ENCODE measurements at places on chromosomes 11 and 22.
A peak's percentile ranks its signal among the peaks of the same experiment; 100 is the strongest.

- no peak for DNase-seq
Observed at GRCh38 chr11:17605651-17606122, 58.6 kb downstream of the OTOG start.

- peak; percentile 11 for DNase-seq
Observed at GRCh38 chr22:38824585-38824984, 19.2 kb downstream of the NPTXR start.

GRCh38 chr11:74744277-74744676 lies 4.4 kb upstream of the RNF169 start:
- DNase-seq: no peak

- no peak for DNase-seq
Observed at GRCh38 chr11:115751243-115752015, 247.2 kb upstream of the CADM1 start.

- DNase-seq: no peak
Observed at GRCh38 chr11:4063348-4063747, 31.3 kb upstream of the RRM1 start.

GRCh38 chr11:95119361-95120060 lies 29.9 kb downstream of the ENDOD1 start:
- DNase-seq: no peak

- DNase-seq: no peak
Observed at GRCh38 chr22:43466710-43467109, 54.9 kb downstream of the MPPED1 start.

GRCh38 chr11:19677381-19678080 lies 35.1 kb upstream of the NAV2 start:
- DNase-seq: no peak

All from activated T-cell treated with anti-CD3 and anti-CD28 coated beads for 1 hour (primary cell).